ENCODE measurements at places on chromosomes 3 and 15.

GRCh38 chr3:124995460-124995994, 60.3 kb downstream of the HEG1 start:
- DNase-seq = peak; percentile 68

- DNase-seq = no peak
These were observed 23.6 kb upstream of the CLDN1 start for GRCh38 chr3:190345878-190346277.

- peak; percentile 55 for DNase-seq
These were observed 48.7 kb downstream of the CNOT10 start for GRCh38 chr3:32733631-32734229.

DNA sequence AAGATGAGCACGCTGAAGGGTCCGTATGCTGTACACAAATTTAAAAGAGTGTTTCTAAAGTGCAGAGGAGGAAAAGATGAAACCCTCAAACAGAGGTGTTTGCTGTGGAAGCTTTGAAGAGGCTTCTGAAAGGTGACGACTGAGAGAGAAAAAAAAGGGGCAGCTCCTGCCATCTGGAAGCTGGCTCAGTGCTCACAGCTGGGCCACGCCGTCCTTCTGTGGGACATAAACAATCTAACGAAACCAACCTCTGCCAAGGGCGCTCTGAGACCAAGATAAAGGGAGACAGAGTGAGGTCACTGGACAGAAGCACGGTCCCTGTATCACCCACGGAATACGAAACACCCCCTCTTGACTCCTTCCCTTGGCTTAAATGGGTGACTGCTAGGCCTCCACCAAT, 96.3 kb upstream of the SLC6A6 start:
- no peak for DNase-seq

- no peak for DNase-seq
These were observed 116.8 kb downstream of the SQOR start for GRCh38 chr15:45751629-45752028.
